ENCODE measurements at places on chromosomes 5 and 9. TPM values are rescaled to one million over a fixed set of nuclear protein-coding genes. Genes with fewer than 3 reads are reported as not detected.

- no peak for DNase-seq
Observed at GRCh38 chr5:151363673-151364072, 16.3 kb upstream of the SLC36A2 start.

JAKMIP2 gene
- 1.8 TPM for total RNA-seq

GRCh38 chr9:120378680-120379079, 201.3 kb downstream of the CDK5RAP2 start:
- no peak for DNase-seq

WNT8A gene
- not detected for total RNA-seq

TMEM215 gene
- not detected for total RNA-seq
